ENCODE measurements at places on chromosomes 11 and 22.

DNA sequence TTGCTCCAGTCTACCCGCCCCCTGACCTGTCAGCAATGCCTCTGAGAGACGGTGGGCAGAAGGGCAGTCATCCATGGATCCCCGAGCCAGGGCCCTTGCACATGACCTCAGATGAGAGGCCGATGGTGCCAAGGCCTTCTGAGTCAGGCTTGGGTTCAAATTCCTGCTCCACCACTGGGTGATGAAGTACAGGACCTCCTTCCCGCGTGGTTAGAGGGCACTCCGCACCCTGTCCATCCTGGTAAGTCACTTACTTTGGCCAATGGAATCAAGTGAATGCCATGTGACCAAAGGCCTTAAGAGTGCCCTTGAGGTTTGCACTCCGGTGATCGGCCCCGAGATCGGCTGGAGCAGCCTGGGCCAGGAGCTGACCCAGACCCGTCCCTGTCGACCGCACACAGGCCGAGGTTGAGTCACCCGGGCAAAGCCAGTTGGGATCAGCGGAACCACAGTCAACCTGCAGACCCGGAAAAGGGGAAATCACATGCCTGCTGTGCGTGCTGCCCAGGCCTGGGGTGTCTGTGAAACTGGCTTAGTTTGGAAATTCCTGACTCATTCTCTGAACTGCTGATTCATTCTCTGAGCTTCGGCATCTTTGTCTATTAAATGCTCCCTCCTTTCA, 48.9 kb downstream of the RTL6 start:
- peak; percentile 52 for DNase-seq

- no peak for DNase-seq
These were observed 78.8 kb downstream of the LINC01488 start for GRCh38 chr11:69560141-69560790.

- DNase-seq = no peak
These were observed 35.8 kb downstream of the NADSYN1 start for GRCh38 chr11:71488681-71489270.

DNA sequence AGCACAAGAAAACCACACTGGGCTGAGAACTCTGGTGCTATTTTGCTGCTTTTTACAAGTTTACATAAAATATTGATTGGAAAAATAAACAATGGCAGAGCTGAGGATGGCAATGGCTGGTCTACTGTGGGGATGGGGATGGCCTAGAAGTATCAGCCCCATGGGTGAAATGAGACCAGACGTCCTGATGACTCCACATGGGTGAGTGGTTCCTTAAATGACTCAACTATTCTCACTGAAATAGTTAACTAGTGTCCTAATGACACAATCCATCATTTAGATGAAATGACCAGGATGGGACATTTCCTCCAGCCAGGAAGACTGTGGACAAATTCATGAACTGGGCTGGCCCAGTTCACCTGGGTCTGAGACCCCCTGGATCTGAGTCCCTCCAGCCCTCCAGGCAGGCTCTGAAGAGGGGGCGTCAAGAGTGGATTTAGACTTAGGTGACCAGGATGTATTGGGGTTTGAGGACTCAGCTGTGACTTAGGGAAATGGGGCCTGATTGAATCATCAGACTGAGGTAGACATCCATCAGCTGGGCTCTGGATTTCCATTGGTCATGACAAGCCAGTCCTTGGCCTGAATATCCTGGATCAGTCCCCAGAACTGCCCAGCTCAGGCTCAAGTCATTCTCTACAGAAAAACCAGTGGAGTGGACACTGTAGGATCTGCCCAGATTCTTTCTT, 98.2 kb upstream of the IGLL5 start:
- no peak for DNase-seq

- no peak for DNase-seq
These were observed 496.9 kb downstream of the SOX6 start for GRCh38 chr11:15859411-15859810.

GRCh38 chr11:121592708-121593107, 139.9 kb upstream of the SORL1-AS1 start:
- DNase-seq = no peak

- no peak for DNase-seq
These were observed 58.8 kb downstream of the SPECC1L start for GRCh38 chr22:24329453-24329852.

- DNase-seq = no peak
These were observed 39.7 kb upstream of the MICAL2 start for GRCh38 chr11:12070446-12071267.

GRCh38 chr11:34546511-34547209, 33.1 kb upstream of the ELF5 start:
- no peak for DNase-seq

- DNase-seq = no peak
These were observed 17.7 kb downstream of the RAB30 start for GRCh38 chr11:83054001-83054400.

DNA sequence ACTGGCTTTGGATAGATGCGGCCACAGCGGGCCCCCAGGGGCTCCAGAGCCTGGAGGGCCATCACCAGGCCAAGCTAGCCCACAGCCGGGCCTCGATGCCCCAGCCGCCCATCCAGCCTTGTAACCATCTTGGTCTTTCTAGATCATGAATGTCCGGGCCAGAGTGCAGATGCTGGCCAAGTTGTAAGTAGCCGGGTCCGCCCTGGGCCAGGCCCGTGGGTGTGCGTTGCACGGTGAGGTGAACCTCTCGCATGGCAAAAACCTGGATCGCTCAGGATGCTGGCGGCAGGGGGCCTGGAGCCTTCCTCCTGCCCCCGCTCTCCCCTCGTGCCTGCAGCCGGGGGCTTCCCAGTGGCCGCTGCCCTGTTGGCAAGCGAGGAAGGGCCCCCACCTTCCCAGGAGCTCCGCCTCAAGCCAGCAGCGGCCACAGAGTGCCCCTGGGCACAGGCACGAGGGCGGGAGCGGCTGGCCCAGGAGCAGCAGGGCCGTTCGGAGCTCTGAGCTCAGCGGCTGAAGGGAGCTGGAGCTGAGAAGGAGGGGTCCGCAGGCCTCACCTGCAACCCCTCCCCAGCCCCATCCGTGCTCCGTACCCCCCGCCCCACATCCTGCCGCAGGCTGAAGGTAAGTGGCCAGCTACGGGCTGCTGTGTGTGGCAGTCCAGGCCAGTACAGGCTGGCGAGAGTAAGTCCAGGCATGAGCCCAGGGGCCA, 10.9 kb upstream of the MRPL23 start:
- no peak for DNase-seq

GRCh38 chr22:17303840-17304779, 65.2 kb upstream of the CECR2 start:
- no peak for DNase-seq

GRCh38 chr11:104098132-104098531, 61.7 kb downstream of the DDI1 start:
- no peak for DNase-seq

DNA sequence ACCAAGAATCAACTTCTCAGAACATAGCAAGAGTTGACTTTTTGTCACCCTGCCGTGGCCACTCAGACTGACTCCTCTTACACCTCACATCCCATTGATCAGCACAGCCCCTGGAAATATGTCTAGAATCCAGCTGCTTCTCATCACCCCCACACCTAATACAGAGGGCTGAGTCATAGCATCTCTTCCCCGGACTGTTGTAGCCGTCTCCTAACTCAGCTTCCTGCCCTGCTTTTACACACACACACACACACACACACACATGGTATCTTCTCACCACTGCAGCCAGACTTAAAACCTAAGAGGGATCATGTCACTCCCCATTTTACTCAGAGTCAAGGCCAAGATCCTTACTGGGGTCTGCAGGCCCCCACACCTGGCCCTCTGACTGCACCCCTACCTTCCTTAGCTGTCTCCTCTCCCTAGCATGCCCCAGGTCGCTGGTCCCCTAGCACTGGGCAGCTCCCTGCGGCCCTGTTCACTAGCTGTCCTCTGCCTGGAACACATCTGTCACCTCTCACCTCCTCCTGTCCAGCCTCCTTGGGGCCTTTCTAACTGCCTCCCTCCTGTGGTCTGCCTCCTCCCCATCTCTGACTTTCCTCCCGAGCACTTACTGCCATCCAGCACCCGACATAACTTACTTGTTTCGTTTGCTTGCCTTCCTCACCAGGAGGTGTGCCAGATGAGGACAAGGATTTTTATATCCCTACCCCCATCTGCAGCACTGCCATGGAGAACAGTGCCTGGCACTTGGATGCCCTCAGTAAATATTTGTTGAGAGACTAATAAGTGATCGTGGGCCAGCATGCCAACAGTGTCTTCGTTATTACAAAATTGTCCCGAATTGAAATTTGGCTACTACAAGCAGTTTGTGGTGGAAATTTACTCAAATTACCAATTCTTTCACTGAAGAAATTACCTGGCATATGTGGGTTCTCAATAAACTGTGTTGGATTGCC, 61.9 kb downstream of the BMAL1 start:
- peak; percentile 66 for DNase-seq

- no peak for DNase-seq
These were observed 8.2 kb downstream of the GSTT4 start for GRCh38 chr22:23997092-23997491.

DNA sequence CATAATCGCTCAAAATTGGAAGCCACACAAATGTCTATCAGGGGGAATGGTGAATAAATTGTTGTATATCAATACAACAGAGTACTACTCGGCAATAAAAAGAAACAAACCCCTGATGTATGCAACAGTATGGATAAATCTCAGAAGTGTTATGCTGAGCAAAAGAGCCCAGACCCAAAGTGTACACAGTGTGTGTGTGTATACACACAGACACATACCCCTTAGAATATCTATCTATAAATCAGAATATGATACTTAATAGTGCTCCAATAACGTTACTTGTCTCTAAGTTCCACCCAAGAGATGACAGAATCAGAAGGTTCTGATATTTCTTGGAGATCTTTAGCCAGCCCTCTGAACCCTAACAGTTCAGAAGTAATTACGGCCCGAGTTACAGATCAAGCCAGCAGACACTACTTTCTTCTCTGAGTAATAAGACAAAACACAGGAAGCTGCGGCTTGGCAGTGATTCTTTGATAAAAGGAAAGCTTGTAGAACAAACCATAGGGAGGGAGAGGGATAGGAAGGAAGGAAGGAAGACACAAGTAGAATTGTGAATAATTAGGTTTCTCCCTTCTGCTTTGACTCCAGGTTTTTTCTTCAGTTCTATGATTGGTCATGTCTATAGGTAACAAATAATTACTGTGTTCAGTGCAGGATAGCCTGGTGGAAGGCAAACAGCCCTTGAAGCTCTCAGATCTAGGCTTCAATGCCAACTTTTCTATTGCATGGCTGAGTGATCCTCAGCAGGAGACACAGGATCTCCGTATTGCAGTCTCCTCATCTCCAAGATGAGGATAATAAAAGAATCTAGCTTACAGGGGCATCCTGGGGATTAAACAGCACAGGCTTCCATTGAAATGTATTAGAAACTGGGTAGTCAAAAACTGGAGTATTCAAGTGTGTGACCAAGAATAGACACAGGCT, 75.6 kb upstream of the TEAD1 start:
- DNase-seq = no peak

DNA sequence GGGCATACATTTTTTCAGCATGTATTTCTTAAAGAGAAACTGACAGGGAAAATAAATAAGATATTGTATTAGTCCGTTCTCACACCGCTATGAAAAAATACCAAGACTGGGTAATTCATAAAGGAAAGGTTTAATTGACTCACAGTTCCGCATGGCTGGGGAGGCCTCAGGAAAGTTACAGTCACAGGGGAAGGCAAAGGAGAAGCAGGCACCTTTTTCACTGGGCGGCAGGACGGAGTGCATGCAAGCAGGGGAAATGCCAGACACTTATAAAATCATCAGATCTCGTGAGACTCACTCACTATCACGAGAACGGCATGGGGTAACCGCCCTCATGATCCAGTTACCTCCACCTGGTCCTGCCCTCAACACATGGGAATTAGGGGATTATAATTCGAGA, 44.2 kb downstream of the PPFIA1 start:
- DNase-seq = no peak

GRCh38 chr22:22960307-22960706, 72.7 kb downstream of the IGLL5 start:
- DNase-seq = no peak

GRCh38 chr22:37016134-37016910, 2.9 kb downstream of the TST start:
- no peak for DNase-seq

GRCh38 chr11:118997627-118998387, at the start of gene CENATAC:
TSS of gene CENATAC (plus strand) at chr11:118998138. CDS start at chr11:118998198, 60 bp downstream.
- DNase-seq = peak; percentile 39

DNA sequence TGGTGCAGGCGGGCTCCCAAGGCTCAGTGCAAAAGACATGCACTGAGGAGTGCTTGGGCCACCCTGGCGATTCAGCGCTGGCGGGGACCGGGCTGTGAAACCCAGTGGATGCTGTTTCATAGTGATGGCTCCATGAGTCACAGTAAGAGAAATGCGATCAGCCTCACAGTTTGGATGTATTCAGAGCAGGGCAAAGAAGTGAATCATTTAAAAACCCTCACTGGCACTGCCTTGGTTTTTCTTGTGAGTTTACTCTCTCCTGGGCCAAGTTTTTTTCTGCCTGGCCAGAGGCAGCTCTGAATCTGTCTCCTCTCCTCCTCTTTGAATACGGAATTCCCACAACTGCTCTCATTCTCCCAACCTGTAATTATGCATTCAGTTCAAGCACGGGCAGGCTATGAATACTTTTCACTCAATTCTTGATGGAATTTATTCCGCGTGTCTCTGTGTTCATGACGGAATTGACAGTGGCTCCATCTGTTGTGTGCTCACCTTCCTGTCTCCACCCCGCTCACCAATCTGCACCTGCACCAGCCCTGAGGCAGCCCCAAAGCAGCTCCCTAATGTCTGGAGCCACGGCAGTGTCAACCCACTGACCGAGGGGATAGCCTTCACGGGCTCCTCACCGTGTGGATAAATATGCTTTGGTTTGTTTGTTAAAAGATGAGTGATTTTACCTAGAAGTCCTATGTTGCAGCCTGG, 14.9 kb downstream of the ADAMTS8 start:
- peak; percentile 33 for DNase-seq

- DNase-seq = no peak
These were observed 539 bp downstream of the SDHD start for GRCh38 chr11:112087212-112087611.

Data from retinal pigment epithelial cell (primary cell).